Kidney tubule cell (primary cell): ENCODE measurements at places on chromosomes 3 and 15.
A peak's percentile ranks its signal among the peaks of the same experiment; 100 is the strongest.

GRCh38 chr3:53193466-53194209, 32.6 kb downstream of the PRKCD start:
- DNase-seq: no peak

GRCh38 chr15:58805095-58805494, 34.0 kb downstream of the MINDY2 start:
- no peak for DNase-seq

DNA sequence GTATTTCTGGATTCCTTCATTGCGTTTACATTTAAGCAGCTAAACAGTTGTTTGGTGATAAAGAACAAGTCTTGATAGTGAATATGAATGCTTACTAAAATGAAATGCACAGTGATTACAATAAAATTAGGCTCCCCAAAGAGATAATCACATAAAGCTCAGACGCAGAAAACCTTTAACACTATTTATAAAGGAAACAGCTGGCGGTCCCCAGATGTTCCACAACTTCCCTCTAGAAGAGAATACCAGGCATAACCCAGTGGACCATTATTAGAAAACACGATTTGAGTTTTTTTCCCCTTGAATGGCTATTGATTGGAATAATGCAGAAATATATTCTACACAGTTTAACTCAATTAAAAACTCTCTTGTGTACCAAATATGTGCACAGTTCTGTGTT, 573.2 kb downstream of the DIPK2A start:
- no peak for DNase-seq

DNA sequence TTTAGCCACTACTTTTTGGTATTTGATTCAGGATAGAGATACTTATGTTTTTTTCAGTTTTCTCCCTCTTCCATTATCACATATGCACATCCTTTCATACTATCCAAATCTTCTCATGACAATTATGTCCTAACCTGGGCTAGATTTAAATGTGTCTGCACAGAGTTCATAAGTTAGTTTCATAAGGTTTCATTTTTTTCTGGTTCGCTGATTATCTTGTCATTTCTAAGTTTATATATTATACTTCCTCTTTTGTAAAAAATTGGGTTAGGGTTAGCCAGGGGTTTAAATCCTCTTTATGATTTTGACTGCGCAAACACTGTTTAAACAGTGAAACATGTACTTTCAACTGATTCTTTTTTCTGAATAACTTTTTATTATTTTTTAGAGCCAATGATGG, 148.6 kb downstream of the SST start:
- DNase-seq: no peak

- peak; percentile 28 for DNase-seq
These were observed 213.3 kb upstream of the CFAP20DC start for GRCh38 chr3:59263152-59263551.

DNA sequence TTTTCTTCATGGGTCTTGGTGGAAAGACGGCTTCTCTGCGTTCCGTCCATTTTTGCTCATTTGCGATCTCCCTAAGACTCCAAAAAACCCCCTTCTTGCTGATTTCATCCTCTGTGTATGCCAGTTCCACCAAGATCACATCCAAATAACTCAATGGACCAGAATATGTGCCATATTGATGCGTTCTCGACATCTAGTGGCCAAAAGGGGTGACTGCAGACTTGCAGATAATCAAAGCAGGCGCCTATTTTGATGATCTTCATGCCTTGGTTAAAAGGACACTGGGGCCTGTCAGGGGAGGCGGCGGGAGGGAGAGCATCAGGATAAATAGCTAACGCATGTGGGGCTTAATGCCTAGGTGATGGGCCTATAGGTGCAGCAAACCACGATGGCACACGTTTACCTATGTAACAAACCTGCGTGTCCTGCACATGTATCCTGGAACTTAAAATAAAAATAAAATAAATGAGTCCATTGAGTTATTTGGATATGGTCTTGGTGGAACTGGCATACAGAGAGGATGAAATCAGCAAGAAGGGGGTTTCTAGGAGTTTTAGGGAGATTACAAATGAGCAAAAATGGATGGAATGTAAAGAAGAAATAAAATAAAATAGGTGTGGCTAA, 104.2 kb upstream of the RAD18 start:
- DNase-seq: peak; percentile 52

DNA sequence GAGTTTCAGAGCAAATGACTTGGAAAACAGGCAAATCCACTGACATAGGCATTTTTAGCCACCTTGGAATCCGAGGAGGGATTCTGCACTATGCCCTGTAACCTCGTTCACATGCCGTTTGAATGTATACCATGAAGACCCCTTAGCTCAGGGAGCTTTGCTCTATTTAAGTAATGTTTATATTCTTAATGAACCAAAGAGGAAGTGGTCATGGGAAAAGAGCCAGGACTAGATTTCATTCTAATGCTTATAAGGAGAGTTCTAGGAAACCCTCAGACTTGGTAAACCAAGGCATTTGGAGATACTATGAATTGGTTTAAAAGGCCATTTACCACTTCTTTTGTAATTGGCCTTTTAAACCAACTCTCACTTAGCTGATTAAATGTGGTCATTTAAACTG, 178.9 kb downstream of the IGF1R start:
- no peak for DNase-seq

DNA sequence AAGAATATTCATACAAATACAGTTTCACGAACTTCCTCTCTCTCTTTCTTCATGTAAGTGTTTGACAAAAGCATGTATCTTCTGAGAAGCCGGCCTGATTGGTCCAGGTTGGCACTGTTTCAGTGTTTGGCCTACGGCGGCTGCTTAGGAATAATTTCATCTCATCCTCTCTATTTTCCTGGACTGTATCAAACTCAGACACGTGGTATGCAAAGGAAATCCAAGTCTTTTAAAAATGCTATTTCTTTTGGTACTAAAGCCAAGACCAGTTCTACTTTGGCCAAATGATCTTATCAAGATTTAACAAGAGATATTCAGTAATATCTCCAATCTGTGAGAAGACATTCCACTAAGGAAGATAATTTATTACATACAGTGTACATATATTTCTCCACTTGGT, 152.8 kb downstream of the TIGIT start:
- no peak for DNase-seq

GRCh38 chr15:85580879-85581278, 200.5 kb downstream of the AKAP13 start:
- peak; percentile 86 for DNase-seq

DNA sequence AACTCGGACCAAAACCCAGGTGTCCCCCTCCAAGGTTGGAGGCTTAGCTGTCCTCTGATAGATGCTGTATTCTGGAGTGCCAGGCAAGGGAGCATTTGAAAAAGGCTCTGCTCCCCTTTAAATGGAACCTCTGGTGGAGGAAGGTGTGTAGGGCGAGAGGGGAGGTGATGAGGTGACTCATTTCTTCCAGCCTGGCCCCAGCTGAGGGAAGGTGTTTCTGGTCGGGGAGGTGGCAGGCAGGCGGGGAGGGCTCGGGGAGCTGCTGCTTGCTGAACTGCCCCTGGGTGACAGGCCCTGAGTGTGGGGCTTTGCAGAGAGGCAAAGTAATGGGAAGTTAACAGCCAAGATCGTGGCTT, 18.8 kb downstream of the PSTPIP1 start:
- DNase-seq: peak; percentile 31

GRCh38 chr15:60507596-60508424, 28.9 kb upstream of the ICE2 start:
- peak; percentile 76 for DNase-seq

DNA sequence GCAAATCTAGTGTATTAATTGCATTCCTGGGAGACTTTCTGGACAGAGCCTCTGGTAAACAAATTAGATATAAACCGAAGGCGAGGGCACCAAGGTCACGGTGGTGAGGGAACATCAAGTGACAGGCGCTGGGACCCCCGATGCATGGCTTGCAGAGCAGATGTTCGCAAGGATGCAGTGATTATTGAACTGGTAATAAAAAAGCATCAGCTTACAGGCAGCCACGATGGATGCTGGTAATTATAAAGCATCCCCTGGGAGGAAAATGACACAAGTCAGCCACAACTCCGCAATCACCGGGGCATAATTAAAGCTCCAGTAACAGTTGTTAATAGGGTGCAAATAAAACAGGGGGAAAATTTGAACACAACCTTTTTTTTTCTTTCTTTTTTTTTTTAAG, 231.1 kb upstream of the DPH6 start:
- no peak for DNase-seq

DNA sequence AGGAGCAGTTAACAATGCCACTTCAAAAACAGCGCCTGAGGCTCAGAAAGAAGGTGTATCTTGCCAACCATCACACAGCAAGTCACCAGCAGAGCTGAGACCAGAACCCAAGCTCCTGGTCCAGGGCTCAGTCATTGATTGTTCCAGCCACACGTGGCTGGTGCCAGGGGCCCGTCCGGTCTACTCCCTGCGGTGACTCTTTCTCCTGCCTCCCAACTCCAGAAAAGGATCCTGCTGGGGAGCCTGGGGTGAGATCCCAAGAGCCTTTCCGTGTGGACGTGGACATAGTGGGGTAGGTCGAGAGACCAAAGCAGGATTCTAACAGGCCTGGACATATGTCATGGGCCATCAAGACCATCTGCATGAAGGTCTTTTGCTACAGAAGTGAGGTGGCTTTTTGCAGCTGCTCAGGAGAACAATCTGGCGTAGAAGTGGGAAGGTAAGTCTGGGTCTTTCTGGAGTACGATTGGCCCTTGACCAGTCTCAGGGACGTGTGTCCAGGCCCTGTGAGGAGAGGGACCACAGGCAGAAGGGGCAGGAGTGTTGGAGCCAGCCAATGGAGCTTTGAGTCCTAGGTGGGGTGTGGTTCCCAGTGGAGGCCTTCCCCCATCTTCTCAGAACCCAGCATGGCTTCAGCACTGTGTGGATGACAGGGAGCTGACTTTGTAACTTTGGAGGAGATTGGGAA, 105.4 kb downstream of the HMG20A start:
- no peak for DNase-seq

GRCh38 chr3:197125636-197126035, 96.0 kb upstream of the MELTF start:
- DNase-seq: peak; percentile 65

DNA sequence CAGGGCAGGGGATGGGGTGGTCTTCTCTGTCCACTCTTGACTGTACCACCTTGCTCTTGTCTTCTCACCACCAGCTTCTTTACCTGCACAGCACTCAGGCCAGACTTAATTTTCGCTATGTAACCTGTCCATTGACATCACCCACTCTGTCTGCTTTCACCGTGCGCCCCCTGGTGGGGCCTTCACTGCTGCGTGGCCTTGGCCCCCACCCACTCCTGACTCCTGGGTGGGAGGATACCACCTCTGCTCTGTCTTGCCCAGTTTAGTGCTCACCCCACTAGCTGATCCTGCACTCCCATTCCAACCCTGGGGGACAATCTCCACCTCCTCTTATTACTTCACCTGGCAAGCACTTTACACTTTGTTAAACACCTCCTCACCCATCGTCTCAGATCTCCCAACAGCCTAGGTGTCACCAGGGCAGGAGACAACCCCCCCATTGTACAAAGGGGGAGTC, 17.7 kb downstream of the PTH1R start:
- peak; percentile 56 for DNase-seq

GRCh38 chr3:98628317-98628716, 34.9 kb upstream of the CPOX start:
- no peak for DNase-seq
